ENCODE measurements at places on chromosomes 4 and X.

DNA sequence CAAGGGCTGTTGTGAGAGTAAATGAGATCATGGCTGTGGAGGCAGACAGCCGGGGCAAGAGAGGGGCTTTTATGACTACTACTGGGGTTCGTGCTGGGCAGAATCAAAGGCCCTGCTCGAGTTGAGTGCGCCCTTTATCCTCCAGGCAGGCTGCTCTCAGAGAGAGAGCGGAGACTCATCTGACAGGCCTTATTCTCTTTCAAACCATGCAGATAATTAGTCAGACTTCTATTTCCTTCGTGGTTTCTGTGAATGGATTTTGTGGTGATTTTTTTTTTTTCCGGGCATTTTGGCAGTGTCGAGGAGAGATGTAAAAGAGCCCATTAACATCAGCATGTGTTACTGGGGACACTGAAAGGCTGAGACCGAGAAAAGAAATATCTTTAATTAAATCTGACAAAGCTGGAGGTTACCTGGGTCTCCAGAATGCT, 73.6 kb downstream of the MED28 start:
- DNase-seq: no peak

DNA sequence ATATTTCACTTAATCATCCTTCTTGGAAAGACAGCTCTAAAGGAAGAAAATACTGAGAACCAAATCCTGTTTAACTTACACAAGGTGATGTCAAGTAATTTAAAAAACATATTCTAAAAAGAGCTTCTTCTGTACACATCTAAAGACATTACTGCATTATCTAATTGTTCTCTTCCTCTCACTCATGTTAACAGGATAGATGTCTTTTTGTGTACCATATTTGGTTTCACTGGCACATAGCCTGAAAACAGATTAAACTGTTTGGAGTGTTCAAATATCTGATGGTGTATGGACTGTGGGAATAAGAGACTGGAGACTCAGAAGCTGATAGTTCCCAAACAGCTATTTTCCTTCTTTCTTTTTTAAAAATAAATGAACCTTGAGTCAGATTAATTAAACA, 213.3 kb upstream of the MAB21L2 start:
- no peak for DNase-seq

DNA sequence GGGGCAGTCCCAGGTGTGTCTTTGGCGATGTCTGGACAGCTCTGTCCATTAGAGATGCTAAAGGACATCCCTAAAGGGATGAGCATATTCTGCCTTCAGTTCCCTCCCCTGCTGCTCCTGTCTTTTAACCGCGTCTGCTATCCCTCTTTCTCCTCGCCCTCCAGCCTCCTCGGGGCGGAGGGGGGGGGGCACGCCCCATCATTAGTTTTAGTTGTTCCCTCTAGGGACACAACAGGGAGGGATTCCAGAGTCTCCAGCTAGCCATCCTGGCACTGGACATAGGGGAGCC, 1.1 kb downstream of the MSL3 start:
- DNase-seq: no peak

DNA sequence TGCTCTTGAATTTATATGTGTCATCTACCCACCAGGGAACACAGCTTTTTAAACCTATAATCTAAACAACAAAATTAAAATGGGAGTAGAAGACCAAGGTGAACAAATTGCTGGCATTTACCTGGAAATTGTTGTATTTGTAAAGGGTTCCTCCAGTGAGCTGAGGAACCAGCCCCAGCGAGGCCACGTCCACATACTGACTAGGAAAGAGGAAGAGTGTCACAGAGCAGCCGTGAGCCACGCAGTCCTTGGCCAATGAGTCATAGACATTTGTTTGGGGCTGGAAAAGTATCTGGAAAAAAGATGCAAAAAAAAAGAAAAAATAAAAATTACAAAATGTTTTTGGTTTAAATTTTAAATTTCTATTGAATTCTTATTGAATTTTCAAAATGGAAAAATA, 58.7 kb downstream of the METTL14 start:
- no peak for DNase-seq

DNA sequence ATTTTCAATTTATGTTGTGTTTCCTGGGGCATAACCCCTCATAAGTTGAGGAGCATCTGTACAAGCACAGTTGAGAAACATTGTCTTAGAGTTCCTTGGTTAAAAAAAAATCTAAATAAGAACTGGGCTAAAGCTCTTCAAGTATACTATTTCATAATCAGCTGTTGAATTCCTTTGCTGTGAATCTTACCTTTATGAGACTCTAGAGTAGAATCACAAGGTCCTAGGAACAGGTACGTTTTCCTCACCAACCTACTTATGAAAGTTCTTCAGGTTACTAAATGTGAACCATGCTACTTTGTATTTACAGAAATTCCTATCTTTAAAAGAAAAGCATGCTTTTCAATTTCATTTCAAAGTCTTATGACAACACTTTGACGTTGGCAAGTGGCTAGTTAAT, 20.9 kb upstream of the SOD3 start:
- DNase-seq: no peak

DNA sequence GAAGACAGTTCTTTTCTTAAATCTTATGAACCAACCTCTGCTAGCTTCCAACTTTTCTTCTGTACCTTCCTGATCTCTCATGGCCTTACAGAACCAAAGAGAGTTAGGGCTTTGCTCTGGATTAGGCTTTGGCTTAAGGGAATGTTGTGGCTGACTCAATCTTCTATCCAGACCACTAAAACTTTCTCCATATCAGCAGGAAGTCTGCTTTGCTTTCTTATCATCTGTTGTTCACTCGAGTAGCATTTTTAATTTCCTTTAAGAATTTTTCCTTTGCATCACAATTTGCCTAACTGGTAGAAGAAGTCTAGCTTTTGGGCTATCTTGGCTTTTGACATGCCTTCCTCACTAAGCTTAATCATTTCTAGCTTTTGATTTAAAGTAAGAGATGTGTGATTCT, 167.0 kb downstream of the TBCK start:
- DNase-seq: no peak

- peak; percentile 21 for DNase-seq
Measured at GRCh38 chrX:29687687-29688086, 527.7 kb upstream of the MAGEB2 start.

- no peak for DNase-seq
Measured at GRCh38 chr4:54783402-54784110, 125.8 kb downstream of the KIT start.

- no peak for DNase-seq
Measured at GRCh38 chr4:9812501-9813340, 31.3 kb downstream of the DRD5 start.

All from midbrain (tissue), 1 donor.